SJCRH30 (cell line): ENCODE measurements at places on chromosomes 7 and 10. TPM values are rescaled to one million over a fixed set of nuclear protein-coding genes. Genes with fewer than 3 reads are reported as not detected.

GRCh38 chr7:18896343-18896975, 221.0 kb downstream of the TWIST1 start:
- no peaks in the 10 kb centered on the region for H3K27me3 ChIP-seq
- H3K4me1 ChIP-seq, result peaks cover 43% of the 10 kb centered on the region
- H3K36me3 ChIP-seq, result no peaks in the 10 kb centered on the region
- no peak overlapping the region for H3K4me3 ChIP-seq

DNA sequence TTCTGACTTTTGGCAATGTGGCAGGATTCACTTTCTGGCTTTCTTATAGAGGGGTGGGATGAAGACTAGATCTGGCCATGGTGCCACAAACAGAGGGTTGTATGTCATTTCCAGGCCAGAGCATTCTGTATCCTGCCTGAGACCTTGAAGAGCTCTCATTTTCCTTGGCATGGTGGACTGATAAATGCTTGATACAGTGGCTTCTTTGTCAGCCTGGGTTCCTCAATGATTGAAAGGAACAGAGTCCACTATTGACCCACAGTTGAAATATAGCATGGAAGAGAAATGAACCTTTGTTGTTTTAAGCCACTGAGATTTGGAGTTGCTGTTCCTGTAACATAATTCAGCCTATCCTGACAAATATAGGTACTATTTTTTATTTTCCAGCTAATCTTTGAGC, 462.7 kb downstream of the SUGCT start:
- H3K36me3 ChIP-seq, result no peaks in the 10 kb centered on the region
- no peak overlapping the region for H3K4me3 ChIP-seq
- no peaks in the 10 kb centered on the region for H3K27me3 ChIP-seq
- peak; percentile 63 for DNase-seq
- H3K27ac ChIP-seq, result no peak overlapping the region
- no peaks in the 10 kb centered on the region for H3K4me1 ChIP-seq

EBLN1 gene
- not detected in 2 replicates for total RNA-seq

CLDN3 gene
- total RNA-seq, result not detected in 2 replicates

- no peak for DNase-seq
- H3K27ac ChIP-seq, result no peak overlapping the region
- no peaks in the 10 kb centered on the region for H3K4me1 ChIP-seq
- H3K4me3 ChIP-seq, result peak overlapping the region; percentile 28
- no peaks in the 10 kb centered on the region; the same call in 1 of the 2 replicates for H3K27me3 ChIP-seq
These were observed 5.4 kb downstream of the SLIT1 start for GRCh38 chr10:97180363-97180755.

- H3K4me3 ChIP-seq, result no peak overlapping the region
- H3K36me3 ChIP-seq, result no peaks in the 10 kb centered on the region
- no peak for DNase-seq
- no peak overlapping the region for H3K27ac ChIP-seq
- H3K27me3 ChIP-seq, result peaks cover 5% of the 10 kb centered on the region; the same call in 1 of the 2 replicates
- H3K4me1 ChIP-seq, result no peaks in the 10 kb centered on the region
These were observed 383.2 kb downstream of the DNAJB6 start for GRCh38 chr7:157719705-157720655.

DNA sequence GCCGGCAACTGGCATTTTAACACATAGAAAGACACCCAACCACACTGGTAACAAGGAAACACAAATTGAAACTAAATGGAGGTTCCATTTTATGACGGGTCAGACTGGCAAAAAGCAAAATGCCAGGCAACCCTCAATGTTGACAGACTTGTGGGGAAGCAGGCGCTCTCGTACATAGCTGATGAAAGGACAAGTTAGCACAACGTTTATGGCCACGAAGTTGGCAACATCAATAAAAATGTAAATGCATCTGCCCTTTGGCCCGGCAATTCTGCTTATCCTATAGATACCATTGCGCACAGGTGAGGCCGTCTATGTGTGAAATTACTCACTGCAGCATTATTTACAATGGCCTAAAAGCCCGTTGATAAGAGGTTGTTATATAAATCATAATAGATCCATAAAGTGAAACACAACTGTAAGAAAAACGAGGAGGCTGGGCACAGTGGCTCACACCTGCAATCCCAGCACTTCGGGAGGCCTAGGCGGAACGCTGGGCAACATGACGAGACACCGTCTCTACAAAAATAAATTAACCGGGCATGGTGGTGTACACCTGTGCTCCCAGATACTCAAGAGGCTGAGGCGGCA, 39.8 kb downstream of the FOXL3 start:
- no peaks in the 10 kb centered on the region for H3K36me3 ChIP-seq
- H3K4me3 ChIP-seq, result no peak overlapping the region
- no peaks in the 10 kb centered on the region for H3K27me3 ChIP-seq
- H3K4me1 ChIP-seq, result no peaks in the 10 kb centered on the region

TYW1B gene
- 7.2 and 7.6 TPM in 2 replicates for total RNA-seq

VSIR gene
- 2.6 and 3.4 TPM in 2 replicates for total RNA-seq

DNA sequence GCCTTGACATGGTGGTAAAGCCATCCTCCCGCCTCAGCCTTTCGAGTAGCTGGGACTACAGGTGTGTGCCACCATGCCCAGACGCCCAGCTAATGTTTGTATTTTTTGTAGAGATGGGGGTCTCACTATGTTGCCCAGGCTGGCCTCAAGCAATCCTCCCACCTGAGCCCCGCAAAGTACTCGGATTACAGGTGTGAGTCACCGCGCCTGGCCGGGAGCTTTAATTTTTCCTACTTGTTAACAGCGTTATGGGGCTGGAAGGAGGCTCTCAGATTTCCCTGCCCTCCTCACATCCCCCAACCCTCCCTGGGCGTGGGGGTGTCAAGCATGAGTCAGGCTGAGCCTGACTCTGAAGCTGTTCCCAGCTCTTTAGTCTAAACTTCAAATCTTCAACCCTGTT, 8.3 kb downstream of the ALKBH4 start:
- peaks cover under 1% of the 10 kb centered on the region; the same call in 1 of the 2 replicates for H3K4me1 ChIP-seq
- no peak overlapping the region for H3K27ac ChIP-seq
- peaks cover 17% of the 10 kb centered on the region for H3K36me3 ChIP-seq
- H3K27me3 ChIP-seq, result no peaks in the 10 kb centered on the region
- no peak for DNase-seq

DNA sequence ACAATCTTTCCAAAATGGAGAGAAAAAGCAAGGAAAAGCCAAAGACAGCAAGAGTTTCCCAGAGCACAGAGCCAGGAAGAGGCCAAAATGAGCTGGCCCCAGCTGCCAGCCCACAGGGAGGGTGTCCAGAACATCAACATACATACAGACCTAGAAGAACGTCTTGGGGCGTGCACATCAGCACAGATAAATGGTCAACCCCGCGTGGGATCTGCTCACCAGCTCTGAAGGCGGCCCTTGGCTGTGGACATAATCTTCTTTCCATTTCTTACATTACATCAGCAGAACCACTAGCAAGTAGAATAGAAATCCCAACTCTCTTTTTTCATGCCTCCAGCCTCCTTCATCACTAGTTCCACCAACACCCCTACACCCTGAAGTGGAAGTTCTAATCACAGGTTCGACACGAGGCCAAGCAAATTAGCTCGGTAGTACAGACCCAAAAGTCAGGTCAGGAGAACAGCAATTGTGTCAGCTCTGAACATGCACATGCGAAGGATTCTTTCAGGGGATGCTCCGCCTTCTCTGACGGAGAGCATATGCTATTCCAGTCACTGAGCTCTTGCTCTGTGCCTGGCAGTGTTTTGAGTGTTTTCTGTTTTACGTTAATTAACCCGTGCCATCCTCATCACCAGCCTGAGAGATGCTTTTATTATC, 16.4 kb downstream of the SH3PXD2A start:
- H3K4me3 ChIP-seq, result peak overlapping the region; percentile 17
- no peaks in the 10 kb centered on the region for H3K36me3 ChIP-seq
- no peaks in the 10 kb centered on the region for H3K27me3 ChIP-seq

ECHDC3 gene
- total RNA-seq, result not detected in 2 replicates

MLXIPL gene
- 0.10 TPM in 1 of 2 replicates, not detected in the other for total RNA-seq

- no peaks in the 10 kb centered on the region for H3K4me1 ChIP-seq
These were observed 61.0 kb upstream of the SFMBT2 start for GRCh38 chr10:7471720-7472367.

MRLN gene
- 10.5 and 16.0 TPM in 2 replicates for total RNA-seq

DNA sequence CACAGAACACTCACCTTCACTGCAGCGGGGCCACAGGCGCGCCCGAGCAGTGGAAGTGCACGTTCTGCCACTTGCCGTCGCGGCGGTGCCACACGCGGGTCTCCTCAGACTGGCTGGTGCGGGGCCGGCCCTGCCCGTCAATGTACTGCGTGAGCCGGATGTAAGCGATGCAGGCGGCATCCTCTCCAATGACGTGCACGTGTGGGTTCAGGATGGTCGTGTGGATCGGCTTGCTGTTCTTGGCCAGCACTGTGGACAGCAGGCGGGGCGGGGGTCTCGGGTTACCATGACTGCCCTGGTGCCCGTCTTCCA, 19.2 kb downstream of the YKT6 start:
- DNase-seq, result no peak
- no peaks in the 10 kb centered on the region for H3K27me3 ChIP-seq
- no peak overlapping the region for H3K4me3 ChIP-seq
- no peaks in the 10 kb centered on the region for H3K36me3 ChIP-seq
- H3K27ac ChIP-seq, result no peak overlapping the region

DNA sequence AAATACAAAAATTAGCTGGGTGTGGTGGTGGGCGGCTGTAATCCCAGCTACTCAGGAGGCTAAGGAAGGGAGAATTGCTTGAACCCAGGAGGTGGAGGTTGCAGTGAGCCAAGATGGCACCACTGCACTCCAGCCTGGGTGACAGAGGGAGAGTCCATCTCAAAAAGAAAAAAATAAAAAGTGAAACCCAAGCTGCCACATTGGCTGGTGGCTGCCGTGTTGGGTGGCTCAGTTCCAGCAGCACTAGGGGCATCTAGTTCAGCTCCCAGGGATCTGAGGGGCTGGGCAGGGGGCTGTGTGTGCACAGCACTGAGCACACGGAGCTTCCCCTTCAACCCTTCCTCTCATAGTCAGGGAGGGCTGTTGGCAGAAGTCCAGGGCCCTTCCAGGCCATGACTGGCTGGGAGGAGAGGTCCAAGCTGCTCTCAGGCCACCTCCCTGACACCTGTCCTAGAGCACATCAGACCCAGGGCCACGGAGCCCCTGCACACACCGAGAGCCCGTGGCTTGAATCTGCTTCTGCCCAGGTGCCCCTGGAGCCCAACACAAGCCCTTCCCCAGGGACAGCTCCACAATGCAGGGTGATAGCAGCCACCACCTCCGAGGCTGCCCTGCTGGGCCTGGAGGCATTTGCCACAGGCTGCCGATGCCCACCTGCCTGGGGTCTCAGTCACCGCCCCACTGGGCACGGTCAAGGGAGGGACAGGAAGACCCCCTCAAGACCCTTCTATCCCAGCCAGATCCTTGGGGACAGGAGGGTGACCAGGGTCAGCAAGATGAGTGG, 47.3 kb downstream of the YKT6 start:
- H3K4me3 ChIP-seq, result no peak overlapping the region
- no peaks in the 10 kb centered on the region for H3K4me1 ChIP-seq
- no peaks in the 10 kb centered on the region for H3K36me3 ChIP-seq
- no peak overlapping the region for H3K27ac ChIP-seq

CALHM2 gene
- total RNA-seq, result 34.8 and 35.0 TPM in 2 replicates

DNA sequence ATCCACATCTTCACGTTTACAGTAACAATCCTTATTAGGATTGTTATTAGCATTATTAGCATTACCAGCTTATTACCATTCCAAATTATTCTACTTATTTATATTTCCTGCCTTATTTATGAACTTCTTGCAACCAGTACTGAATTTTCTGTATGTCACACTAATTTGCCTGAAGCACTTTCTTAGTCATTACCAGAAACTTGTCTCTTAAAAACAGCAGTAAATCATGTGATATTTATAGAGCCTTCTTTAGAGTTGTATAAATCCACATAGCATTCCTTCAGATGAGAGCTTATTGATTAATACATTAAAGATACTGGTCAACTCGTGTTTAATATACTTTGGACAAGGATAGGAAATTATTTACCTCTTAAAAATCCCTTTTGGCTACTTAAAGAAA, 618.6 kb downstream of the SUGCT start:
- H3K4me1 ChIP-seq, result no peaks in the 10 kb centered on the region
- DNase-seq, result no peak
- no peaks in the 10 kb centered on the region; the same call in none of the 2 replicates for H3K27me3 ChIP-seq
- no peak overlapping the region for H3K4me3 ChIP-seq

DNA sequence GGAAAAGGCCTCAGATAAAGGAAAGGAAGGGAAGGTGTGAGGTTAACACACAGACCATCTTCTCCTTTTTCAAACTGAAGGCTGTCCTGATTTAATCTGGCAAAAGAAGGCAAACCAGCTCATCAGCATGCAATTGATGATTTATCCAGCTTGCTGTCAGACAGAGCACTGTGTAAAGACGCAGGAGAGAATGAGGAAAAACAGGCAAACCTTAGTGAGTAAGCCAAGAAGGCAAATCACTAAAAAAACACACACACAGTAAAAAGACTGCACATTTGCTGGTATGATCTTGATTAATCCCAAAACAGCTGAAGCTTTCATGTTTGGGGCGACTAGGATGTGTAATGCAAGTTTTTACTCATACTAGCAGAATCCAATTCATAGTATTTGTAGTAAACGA, 65.8 kb upstream of the SKAP2 start:
- H3K4me3 ChIP-seq, result no peak overlapping the region
- H3K27me3 ChIP-seq, result peaks cover 14% of the 10 kb centered on the region
- no peak overlapping the region for H3K27ac ChIP-seq
- DNase-seq, result no peak

- H3K4me3 ChIP-seq, result no peak overlapping the region
- no peak overlapping the region for H3K27ac ChIP-seq
- peaks cover 3% of the 10 kb centered on the region; the same call in 1 of the 2 replicates for H3K4me1 ChIP-seq
- no peak for DNase-seq
These were observed 2.0 kb downstream of the TRAPPC14 start for GRCh38 chr7:100156331-100157068.

HBP1 gene
- 33.9 and 37.4 TPM in 2 replicates for total RNA-seq

GRCh38 chr7:7109934-7110333, 72.4 kb upstream of the C1GALT1 start:
- no peak for DNase-seq
- 0 out of 2 replicates have a peak, but pooled peaks cover 6% of the 10 kb centered on the region for H3K4me1 ChIP-seq
- no peaks in the 10 kb centered on the region for H3K36me3 ChIP-seq
- no peak overlapping the region for H3K27ac ChIP-seq

DNA sequence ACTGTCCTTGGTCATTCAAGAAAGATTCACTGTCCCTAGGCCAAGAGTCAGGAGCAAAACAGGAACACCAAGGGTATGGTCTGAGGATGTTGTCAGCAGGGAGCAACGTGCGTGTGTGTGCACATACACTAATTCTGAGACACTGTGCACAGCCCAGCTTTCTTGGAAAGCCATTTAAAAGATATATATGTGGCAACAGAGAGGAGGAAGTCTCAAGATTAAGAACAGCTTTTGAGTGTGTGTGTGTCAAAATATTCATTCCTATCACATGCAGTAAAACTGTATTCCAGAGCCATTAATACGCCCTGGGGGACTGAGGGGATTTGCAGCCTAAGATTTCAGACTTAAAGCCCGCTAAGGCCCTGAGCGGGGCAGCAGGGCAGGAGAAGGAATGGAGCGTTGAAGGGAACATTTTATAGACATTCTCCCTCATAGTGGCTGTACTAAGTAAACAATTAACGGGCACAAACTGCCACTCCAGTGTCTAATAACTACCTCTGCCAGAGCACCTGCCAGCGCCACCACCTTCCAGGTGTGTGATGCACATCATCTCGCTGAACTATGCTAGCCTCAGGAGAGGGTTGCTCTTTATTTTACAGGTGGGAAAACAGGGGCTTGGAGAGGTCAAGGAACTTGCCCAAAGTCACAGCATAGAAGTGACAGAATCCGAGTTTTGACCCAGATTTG, 2.0 kb downstream of the NOD1 start:
- DNase-seq, result no peak
- H3K4me1 ChIP-seq, result no peaks in the 10 kb centered on the region
- no peaks in the 10 kb centered on the region for H3K27me3 ChIP-seq
- no peaks in the 10 kb centered on the region for H3K36me3 ChIP-seq
- no peak overlapping the region for H3K4me3 ChIP-seq

GRCh38 chr7:77548206-77548605, 11.1 kb downstream of the PTPN12 start:
- H3K27ac ChIP-seq, result no peak overlapping the region
- no peak for DNase-seq
- no peak overlapping the region for H3K4me3 ChIP-seq
